ENCODE measurements at places on chromosomes 1 and 21.
A peak's percentile ranks its signal among the peaks of the same experiment; 100 is the strongest.

- no peak for DNase-seq
Observed at GRCh38 chr1:13702425-13703127, 2.6 kb downstream of the PRDM2 start.

DNA sequence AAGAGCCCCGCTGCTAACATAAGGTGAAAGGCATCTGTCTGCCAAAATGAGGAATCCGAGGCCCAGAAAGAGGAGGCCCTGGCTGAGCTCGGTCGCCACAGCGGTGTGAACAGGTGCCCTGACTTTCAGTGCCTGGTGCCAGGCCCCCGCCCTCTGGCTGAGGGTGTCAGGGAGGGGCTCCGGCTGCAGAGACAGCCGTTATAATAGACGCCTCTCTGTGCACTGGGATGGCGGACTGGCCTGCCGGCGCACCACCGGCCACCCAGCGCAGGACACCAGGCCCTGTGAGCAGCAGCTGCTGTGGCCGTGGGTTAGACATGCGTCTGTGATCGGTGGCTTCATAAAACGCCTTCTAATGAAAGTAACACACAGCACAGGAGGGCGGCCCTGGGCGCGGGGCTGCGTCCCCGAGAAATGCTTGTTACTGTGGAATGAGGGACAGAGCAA lies 51.4 kb upstream of the ACTRT2 start:
- DNase-seq: no peak

DNA sequence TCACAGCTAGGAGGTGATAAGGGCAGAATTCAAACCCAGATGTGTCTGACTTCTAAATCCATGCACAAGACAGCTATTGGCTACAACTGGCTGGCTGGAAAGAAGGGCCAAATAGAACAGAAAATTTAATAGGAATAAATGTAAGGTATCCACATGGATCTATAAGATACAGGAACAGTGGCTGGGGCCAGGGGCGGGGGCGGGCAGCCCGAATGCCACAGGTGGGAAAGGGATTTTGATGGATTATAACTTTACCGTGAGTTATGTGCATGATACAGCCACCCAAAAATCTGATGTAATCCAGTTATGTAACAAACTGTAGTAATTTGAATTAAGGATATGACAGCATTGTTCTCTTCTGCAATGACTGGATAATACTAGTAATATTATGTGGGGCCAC lies 87.0 kb upstream of the COA6 start:
- DNase-seq: no peak

- DNase-seq: peak; percentile 100
Observed at GRCh38 chr1:156659988-156660751, 17.0 kb downstream of the NES start.

DNA sequence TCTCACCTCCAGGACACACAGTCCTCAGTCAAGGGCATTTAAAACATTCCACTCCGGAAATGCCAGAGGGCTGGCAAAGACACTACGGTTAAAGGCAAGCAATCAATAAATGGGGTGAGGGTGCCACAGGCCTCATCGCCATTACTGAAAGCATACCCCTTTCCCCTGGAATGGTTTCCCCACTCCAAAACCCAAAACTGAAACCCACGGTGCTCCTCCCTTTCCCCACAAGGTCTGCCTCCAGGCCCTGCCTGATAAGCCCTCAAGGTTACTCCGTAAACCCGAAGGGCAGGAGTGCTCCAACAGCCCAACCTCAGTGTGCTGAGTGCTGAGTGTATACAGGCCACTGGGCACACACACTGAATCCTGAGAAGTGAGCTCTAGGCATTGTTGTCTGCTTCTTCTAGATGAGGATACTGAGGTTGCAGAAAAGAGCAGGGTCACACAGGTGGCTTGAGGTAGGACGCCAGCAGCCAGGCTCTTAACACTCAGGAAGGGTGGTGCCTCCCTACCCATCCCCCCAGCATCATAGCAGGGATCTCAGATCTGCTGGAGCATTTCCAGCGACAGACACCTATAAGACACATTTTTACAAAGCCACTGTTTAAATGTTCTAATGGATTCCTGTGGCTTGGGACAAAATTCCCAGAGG lies 29.0 kb downstream of the SSBP3 start:
- no peak for DNase-seq

DNA sequence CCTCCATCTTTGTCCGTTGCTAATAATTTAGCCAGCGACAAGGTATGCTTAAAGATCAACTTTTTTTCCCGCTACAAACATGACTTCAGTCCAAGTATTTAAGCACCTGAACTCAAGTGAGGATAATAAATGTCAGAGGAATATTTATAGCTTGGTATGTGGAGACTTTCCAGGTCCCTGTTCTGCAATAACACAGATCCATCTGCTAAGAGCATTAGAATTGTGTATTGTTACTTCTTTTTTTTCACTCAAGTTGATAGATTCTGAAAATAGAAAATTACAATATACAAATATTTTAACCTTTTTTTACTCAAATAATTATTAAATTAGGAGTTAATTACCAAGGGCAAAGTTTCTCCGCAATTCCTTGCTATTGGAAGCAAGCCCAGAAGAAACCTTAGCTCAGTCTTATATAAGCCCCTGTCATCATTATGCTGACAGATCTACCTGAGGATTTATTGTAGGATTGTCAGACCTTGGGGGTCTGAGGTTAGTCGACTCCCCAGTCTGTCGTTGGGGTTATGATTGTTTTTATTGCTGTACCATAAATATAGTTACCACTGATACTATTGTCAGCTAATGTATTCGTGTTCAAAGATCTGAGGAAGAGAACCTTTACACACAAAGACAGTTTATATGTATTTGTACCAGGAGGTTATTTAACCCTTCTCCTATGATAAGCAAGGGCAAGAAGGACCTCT lies 337.9 kb downstream of the TBX15 start:
- no peak for DNase-seq

DNA sequence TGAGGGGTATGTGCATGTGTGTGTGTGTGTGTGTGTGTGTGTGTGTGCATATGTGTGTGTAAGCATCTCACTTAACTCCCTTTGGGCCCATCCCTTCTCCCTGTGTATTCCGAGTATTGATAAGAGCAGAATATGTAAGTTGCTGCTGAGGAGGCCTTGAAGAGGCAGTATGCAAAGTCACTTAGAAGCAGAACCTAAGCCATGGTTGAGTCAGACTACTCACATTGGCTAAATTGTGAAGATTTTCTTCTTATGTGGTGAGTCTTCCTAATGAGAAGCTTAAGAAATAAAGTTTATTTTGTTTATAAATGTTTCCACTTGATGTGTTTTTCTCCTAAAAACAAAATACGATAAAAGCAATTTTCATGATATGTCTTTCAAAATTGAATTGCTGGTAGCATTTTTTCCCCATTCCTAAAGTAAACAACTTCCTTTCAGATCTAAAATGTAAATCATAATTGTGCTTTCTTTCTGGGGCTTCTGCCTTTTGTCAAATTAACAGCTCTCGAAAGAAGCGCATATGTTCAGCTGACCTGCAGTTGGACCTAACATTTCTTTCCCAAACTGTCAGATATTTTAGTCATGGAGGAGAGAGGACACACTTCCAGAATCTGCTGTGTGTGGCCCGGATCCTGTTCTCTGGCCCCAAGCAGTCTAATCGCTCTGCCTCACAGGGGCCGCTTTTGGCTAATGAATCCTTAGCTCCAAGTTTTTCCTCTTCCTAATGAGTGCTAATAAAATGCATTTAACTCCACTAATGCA lies 284.0 kb downstream of the DUSP10 start:
- peak; percentile 23 for DNase-seq

Measured in AG20443 (cell line).